ENCODE measurements at places on chromosomes 16 and 17.

DNA sequence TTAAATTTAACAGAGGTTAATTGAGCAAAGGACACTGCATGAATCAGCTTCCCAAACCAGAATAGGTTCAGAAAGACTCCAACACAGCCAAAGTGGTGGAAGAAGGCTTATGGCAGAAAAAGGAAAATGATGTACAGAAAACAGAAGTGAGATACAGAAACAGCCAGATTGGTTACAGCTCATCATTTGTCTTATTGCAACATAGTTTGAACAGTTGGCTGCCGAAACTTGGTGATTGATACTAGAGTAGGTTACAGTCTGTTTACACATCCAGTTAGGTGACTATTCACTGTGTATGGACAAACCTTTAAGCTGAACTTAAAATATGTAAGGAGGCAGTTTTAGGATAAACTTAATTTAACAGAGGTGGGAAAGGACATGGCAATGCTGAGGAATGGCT lies 18.3 kb downstream of the TMEM100 start:
- no peak for DNase-seq

GRCh38 chr17:35723735-35724134 lies 7.7 kb upstream of the RASL10B start:
- no peak for DNase-seq

DNA sequence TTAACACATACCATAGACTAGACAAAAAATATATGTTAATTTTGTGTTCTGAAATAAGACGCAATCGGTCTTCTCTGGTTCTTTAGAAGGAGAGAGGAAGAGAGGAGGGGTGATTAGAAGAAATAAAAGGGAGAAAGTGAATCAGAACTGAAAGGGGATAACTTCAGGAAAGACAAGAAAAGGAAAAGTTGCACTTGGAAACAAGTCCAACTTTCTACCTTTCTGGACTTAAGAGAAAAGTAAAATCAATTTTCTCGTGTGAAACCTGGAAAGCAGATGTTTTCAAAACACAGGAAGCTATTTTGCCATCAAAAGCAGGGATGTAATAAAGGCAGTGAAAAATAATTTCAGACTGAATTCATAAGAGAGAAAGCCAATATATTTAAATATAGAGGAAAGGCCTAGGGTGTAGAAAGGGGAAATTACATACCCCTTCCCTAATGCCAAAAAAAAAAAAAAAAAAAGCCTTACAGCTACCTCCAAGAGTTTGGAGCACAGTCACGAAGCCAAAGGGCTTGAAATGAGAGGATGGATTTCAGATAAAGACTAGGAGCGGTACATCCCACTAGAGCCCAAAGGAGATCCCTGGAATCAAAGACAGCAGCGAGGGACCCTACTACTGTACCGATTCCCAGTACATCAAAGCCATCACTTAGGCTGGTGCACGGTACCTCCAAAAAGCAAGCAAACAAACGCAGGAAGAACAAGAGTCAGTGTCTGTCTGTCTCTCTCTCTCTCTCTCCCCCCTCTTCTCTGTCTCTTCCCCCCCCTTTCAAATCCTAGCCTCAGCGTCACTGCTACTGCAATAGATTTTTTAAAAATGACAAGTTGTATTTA lies 12.1 kb upstream of the ZFHX3 start:
- no peak for DNase-seq

DNA sequence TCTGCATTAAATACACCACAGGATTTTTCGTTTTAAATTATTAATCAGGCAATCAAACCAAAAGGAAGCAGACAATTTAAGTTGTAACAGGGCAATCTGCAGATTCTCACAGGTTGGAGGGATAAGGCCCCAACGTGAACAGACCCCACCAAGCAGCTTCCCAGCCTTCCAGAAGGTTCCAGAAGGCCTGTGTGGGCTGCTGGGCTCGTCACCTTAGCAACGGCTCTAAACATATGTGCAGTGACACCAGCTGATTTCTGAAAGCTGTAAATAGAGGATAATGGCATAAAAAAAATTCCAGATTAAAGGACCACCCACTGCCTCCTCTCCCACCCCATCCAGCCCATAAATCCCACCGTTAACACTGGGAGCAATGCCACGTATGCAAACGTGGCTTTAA lies 123.8 kb downstream of the ZNF778 start:
- no peak for DNase-seq

DNA sequence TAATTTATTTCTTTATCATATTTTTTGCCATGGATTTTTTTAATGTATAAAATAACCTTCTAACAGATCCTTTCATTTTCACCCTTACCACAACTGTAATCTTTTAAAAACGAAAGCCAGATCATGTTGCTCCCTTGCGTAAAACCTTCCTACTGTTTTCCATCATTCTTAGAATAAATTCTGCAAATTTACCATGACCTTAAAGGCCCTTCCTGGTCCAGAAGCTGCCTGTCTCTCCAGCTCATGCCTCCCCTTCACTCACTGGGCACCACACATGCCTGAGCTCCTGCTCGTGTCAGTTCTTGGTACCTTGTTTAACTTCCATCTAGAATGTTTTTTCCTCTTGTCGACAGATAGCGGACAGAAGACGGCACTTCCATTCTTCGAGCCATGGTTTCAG lies 245.0 kb upstream of the CDH5 start:
- no peak for DNase-seq

DNA sequence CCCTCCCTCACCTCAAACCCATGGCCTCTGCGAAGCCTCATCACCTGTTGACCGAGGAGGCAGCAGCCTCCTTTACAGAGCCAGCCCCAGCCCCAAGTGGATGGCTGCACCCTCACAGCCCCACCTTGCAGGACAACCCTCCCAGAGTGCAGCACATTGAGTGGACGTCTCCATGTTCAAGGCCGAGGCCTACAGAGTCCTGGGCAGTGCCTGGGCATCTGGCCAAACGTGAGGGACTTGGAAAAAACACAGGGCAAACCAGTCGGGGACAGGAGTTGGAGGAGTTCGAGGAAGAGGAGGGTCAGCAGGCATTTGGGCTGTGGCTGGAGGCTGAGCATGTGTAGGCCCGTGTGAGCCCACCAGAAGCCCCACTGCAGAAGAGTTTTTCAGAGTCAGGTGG lies 39.6 kb downstream of the ACTG1 start:
- DNase-seq, result no peak

- no peak for DNase-seq
Observed at GRCh38 chr17:65780111-65780510, 218.7 kb upstream of the AXIN2 start.

GRCh38 chr17:74780443-74781238 lies 4.5 kb upstream of the NAT9 start:
- DNase-seq, result no peak

DNA sequence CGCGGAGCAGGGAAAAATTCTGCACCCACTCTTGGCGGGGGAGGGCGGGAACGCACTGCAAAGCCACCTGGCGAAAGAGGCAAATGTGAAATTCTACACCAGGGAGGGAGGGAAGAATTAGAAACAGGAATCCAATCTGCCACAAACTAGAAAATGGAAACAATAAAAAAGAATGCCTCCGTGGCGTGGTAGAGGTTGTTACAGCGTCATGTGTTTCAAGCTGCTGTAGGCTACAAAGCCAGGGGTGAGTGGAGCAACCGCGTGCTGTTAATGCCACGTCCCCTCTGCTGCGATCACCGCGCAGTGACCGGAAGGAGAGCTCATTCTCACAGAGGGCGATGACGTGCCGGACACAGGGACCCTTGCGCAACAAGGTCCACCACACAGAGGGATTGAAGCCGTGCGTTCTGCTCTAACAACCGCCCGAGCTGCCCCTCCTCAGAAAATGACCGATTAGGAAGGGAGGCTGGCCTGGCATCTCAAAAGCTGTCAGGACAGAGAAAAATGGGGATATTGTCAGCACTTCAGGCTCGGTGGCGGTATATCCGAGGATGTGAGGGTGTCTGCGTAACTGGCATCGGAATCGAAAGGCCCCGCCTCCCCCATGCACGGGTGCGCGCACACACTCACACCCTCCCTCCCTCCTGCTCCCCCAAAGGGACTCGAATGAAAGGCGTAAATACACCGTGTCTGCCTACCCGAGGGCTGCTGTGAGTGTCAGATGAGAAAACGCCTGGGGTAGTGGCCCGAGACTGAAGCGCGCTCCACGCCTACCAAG lies 70.8 kb upstream of the TNRC6C start:
- no peak for DNase-seq

DNA sequence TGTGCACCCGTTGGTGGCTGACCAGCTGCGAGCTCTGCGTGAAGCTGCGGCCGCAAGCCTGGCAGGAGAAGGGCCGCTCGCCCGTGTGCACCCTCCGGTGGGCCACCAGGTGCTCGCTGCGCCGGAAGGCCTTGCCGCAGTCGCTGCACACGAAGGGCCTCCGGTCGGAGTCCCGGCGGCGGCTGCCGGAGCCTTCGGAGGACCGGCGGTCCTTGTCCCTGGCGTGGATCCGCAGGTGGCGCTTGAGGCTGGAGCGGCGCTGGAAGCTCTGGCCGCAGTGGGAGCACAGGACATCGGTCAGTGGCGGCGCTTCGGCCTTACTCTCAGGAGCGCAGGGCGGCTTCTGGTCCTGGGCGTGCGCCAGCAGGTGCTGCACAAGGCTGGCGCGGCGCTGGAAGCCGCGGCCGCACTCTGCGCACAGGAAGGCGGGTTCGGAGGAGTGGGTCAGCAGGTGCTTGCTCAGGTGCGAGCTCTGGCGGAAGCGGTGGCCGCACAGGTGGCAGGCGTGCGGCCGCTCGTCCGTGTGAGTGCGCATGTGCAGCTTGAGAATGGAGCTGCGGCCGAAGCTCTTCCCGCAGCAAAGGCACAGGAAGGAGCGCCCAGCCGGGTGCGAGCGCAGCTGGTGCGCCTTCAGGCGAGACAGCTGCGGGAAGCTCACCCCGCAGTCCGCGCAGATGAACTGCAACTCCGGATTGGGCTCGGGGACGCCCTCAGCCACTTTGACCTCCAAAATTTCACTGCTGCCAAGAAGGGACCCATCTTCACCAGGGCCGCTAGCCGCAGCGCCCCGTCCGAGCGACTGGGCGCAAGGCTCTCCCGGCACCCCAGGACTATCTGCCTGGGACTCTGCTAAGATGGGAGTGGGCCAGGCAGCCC lies 9.1 kb downstream of the ZSCAN10 start:
- DNase-seq, result no peak

DNA sequence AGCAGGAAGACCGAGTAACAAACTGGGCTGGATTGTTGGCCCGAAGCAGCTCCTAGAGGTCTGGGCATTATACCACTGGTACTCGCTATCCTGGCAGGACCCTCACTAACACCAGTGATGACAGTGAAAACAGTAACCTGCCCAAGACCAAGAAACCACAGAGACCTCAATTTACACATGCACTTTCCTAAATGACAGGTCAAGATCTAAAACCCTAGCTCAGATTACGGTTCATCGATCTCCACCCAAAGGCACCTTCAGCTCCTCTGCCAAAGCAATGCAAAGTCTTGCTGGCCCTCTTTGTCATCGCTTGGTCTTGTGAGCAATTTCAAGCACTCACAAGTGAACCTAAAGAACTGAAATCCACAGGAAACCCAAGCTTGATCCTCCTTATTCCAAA lies 1.5 kb downstream of the PIP4K2B start:
- no peak for DNase-seq
